Lung (tissue), 17 donors: ENCODE measurements at places on chromosomes 1 and 21. TPM values are rescaled to one million over a fixed set of nuclear protein-coding genes. Genes with fewer than 3 reads are reported as not detected.
A peak's percentile ranks its signal among the peaks of the same experiment; 100 is the strongest.

BCL2L15 gene
- total RNA-seq = 3.3 TPM

- no peak for DNase-seq
Observed at GRCh38 chr1:29011775-29012174, 97.4 kb downstream of the EPB41 start.

- no peak for DNase-seq
Observed at GRCh38 chr21:42857216-42857615, 22.1 kb downstream of the WDR4 start.

DNA sequence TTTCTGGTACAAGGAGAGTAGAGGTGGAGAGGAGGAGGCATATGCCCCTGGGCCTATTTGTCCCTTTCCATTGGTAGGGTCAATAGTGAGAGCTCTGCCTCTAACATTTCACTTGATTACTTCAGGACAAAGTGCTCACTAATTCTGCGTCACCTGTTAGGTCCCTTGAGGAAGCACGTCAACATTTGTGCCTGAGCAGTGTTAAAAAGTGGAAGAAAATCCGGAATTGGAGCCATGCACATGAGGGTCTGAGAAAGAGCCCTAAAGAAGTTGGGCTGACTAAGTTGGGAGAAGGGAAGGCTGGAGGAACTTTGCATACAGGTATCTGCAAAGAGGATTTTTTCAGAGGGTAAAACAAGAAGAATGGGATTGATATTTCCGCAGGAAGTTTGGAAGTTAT is 1.9 kb downstream of the SLC25A44 start:
- DNase-seq = no peak

MPL gene
- 0.63 TPM for total RNA-seq

DNA sequence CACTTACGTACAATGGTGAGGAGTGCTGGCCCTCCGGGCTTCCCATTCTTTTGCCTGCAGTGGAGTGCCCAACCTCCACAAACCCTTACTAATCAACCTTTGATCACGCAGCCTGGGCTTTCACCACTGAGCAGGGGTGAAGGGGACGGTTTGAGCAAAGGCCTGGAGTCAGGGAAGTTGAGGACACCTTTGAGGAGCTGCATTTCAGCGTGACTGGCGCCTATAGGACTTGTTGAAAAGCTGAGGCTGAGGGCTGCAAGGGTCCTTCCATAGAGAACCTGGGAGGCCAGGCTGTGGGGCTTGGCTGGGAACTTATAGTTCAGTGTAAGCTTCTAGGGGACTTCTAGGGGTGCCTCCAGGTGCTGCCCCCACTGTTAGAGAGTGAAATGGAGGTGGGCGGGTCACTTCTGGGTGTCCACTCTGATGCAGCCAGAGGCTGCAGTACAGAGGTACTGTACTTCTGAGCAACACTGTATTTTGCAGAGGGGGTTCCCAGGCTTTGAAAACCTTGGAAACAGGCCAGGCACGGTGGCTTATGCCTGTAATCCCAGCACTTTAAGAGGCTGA is 9.8 kb downstream of the SYTL1 start:
- DNase-seq = no peak

- no peak for DNase-seq
Observed at GRCh38 chr1:118291661-118292060, 106.6 kb upstream of the SPAG17 start.

GPX7 gene
- 61.4 TPM for total RNA-seq

CYP4A11 gene
- not detected for total RNA-seq

DNA sequence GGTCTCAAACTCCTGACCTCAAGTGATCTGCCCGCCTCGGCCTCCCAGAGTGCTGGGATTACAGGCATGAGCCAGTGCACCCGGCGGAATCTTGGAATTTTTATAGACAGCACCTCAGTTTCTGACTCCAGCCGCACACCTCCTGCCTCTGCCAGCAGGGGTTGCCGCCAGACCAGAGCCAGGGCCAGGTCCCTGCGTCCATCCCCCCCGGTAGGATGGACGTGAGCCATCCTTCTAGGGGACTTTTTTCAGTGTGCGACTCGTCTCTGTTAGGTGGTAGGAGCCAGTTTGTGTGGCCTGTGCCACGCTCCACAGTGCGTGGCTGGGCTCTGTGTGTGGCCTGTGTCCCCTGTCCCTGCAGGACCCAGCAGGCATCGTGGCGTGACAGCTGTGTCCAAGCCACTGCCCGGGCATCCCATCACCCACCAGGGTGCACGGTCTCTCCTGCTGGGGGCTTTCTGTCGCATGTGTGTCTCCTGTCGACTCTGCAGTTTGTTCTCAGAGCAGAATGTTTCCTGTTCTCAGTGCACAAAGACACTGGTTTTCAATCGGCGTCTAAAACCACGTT is 15.6 kb downstream of the CSTB start:
- no peak for DNase-seq

DNA sequence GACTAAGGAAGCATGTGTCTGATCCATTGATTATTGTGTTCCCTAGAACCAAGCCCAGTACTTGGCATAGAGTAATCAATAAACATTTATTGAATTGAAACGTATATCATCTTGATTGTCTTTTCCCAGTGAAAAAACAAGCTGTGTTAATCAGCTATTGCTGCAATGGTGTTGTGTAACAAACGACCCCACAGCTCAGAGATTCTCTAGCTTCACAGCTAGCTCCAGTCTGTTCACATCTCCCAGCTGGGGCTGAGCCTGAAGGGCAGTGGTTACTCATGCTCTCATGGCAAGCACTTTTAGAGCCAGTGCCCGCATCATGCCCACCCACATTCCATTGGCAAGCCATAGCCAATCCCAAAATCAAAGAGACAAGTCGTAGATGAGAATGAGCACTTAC is 237.4 kb upstream of the RAB4A start:
- no peak for DNase-seq

- peak; percentile 70 for DNase-seq
Observed at GRCh38 chr1:63326473-63327380, 4.4 kb downstream of the FOXD3 start.

DNA sequence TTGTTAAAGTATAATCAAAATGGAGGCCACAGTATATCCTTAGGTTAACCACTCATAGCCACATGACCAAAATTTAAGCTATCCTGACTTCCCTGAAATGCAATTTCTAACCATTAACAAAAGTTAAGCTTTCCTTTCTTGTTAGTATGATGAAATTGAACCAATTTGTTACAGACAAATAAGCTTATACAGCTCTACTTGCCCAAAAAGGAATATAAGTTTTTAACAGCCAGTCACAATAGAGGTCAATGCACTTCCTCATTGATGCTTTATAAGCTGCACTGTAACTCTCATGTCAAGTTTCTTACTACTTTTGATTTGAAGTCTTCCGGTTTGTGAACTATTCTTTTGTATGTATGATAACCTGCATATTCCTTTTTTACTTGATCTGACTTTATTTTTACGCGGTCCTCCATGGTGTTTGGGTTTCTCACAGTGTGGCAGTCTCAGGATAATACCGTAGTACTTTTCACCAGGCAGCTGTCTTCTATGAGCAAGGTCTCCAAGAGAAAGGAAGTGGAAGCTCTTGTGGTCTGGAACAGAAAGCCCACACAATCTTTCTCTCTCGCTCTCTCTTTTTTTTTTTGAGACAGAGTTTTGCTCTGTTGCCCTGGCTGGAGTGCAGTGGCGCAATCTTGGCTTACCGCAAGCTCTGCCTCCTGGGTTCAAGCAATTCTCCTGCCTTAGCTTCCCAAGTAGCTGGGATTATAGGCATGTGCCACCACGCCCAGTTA is 331.6 kb downstream of the SRGAP2C start:
- DNase-seq = no peak

DEGS1 gene
- total RNA-seq = 65.8 TPM

ADAMTS5 gene
- 4.7 TPM for total RNA-seq

- DNase-seq = no peak
Observed at GRCh38 chr1:185497177-185497576, 180.1 kb upstream of the IVNS1ABP start.

- no peak for DNase-seq
Observed at GRCh38 chr1:36755303-36756230, 272.9 kb upstream of the CSF3R start.

DNA sequence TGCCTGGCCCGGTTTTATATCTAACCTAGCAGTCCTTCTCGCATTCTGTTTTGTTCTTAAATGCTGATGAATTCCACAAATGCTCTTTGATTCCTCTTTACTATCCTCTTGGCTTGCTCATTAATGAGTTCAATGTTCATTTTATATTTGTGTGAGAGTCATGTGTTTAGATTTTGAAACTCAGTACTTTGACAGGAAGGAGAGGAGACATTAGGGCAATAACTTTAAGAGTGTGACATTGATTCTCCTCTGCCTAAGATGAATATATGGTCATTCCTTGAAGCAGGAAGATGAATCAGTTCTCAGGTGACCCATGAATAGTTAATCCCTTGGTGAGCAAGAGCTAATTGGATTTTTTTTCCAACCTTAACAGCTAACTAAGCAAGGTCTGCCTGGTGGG is 84.1 kb downstream of the MRPS6 start:
- no peak for DNase-seq

KIAA1614 gene
- total RNA-seq = 6.2 TPM

DNA sequence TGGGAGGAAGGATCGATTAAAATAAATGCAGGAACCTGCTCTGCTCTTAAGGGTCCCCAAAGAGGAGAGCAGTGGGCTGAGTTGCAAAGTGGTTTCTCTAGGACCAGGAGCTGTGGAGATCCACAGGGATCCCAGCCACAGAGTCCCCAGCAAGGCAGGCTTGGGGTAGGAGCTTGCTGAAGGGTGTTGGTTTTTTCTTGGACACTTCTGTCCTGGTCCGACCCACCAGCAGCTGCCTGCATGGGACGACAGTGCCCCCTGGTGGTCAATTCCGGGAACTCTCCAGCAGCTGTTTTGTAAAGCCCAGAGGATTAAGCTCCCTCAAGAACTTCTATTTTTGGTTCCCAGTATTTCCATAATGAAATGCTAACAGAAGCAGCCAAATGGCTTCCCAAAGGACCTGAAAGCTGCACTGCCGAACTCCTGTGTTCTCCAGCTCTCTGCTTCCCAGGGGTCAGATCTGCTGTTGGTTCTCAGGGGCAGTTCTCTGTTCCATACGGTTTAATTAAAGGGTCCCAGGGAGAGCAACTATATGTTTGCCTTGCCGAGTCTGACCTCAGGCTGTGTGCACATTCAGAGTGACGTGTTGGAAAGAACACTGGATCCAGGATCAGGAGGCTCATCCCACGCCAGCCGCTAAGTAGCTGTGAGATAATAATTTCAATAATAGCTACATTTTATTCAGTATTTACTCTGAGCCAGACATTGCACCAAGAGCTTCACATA is 23.2 kb downstream of the NENF start:
- DNase-seq = peak; percentile 90

DNA sequence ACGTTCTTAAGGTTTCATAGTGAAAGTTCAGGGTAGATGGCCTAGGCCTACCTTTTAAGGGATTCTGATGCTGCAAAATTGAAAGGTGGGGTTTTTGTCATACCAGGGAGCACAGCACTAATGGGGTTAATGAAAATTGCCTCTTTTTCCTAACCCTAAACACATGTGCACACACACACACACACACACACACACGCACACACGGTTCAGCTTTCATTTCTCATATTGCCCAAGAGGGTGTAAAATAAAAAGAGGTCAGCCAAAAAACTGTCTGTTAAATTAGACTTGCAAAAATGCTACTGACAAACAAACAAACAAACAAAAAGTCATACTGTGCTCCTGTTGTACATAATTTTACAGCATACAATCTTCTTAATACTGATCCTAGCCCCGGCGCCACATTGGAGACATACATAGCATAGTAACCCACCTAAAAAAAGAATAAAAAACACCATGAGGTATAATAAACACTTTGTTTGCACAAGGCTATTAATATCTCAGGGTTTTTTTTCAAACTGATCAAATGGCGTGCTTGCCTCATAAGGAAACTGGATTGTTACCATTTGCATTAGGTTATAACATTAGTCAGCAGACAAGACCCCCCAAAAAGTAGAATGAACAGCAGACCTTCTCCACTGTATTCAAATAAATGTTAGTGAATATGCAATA is 69.1 kb downstream of the TGFB2 start:
- DNase-seq = no peak

DNA sequence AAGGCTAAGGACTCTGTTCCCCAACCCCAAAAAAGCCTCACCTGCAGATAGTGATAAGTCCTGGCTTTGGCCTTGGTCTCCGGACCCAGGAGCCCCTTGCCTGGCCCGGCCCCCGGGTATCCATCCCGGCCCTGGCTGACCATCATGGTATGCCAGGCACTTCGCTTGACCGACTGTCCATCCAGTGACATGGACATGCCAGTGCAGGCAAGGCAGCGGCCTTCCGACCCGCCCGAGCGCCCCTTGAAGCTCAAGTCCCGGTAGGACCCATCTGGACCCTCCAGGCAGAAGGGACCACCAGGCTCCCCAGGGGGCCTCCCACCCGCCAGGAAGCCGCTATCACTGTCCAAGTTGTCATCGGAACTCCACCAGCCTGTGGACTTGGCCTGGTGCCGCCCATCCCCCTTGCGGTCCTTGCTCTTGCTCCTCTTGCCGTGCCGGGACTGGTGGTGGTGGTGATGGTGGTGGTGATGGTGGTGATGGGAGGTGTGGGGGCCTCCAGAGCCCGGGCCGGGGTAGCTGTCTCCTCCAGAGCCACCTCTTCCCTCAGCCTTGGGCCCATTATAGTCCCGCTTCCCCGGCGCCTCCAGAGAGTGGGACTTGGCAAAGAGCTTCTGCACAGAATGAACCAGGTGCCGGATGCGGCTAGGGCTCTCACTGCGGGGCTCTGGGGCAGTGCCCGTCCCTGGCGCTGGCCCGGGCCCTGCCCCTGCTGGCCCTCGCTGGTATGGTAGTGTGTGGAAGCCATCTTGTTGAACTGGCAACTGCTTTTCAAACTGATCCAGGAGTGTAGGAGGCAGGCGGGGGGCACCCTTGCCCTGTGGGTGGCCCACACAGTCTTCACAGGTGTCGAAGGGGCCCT is 25.0 kb downstream of the DLGAP3 start:
- no peak for DNase-seq

DNA sequence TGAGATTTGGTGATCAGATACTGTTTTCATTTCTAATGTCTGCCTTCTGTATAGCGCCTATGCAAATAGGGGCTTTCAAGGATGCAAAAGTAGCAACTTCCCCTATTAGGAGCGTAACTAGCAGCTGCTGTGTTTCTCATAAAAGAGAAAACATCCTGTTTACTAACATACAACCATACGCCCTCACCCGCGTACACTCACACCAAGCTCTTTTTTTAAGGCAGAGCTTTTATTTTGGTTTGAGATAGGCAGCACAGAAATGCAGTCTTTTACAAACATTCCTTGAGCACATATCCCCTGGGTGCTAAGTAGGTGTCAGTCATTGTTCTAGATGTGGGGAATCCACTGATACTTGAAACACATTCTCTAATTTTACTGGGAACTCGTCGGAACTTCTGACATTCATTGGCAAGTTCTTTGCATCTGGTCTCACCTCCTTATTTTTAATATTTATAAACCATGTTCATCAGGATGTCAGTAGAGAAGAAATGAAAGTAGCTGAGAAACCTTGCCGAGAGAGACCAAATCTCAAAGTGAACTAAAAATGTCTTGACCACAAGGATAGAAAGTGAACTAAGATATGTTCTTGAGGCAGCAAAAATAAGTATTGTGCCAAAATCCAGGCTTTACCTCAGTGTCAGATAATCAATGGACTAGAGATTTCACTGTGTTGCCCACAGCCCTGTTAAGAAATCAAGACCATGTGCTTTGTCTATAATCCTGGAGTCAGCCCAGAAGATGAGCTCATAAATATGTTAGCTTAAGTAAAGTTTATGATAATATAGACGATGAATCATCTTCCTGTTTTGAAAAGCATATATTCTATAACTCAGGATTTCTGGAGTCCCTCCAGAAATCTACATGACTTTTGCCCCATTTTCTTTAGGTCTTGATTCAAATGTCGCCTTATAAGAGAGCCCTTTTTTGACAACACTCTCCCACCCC is 350.9 kb downstream of the ST6GALNAC3 start:
- DNase-seq = peak; percentile 76

GRCh38 chr1:234871710-234872271 is 256.8 kb downstream of the TOMM20 start:
- DNase-seq = no peak
